ENCODE measurements at places on chromosomes 11 and 22.

DNA sequence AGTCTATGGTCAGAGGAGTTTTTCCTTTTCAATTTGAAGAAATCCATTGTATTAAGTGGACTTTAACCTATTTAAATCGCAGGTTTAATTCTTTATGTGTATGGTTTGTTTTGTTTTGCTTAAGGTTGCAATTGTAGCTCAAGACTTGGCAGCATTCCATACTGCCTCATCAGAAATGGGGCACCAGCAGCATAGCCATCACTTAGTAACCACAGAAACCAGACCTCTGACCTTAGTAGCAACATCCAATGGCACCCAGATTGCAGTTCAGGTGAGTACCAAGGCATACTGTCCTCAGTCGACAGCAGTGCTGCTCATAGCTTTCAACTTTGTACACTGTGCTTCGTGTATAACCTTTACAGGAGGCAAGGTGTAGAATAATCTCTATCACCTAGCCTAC lies 48.4 kb upstream of the WEE1 start:
- DNase-seq, result no peak

- no peak for DNase-seq
Observed at GRCh38 chr22:23053912-23054530, 16.3 kb upstream of the GNAZ start.

GRCh38 chr11:119832202-119832935 lies 103.4 kb upstream of the NECTIN1 start:
- DNase-seq, result no peak

DNA sequence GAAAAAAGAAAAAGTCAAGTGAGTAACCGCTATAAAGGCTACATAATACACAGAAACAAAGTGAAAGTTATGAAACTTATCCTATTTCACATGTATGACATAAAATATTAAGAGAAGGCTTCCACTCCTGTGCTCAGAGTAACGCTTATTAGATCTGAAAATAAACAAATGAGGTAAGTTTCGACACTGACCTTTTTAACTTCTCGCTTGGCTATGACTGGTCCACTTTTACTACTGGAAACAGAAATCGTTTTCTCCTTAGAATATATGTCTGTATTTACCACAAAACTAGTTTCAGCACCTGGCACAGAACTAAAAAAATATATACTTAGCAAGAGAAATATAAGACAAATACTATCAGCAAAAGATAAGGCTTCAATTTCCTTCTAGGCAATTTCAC lies 16.4 kb downstream of the FNBP4 start:
- DNase-seq, result no peak

DNA sequence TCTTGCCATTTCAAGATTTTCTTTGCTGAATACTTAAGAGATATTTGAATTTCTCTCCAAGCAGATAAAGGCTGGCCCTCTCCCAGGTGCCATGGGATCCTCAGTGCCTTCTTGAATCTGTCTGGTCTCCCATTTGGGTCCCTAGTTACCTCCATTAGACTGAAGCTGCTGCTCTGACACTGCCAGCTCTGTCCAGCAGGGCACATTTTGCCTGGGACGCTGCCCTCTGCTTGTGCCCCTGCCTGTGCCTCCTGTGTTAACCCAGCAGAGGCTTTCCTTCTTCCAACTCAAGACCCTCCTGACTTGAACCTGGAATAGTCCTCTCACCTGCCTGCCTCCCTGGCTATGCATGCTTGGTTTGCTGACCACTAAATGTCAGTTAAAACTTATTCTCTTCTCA lies 406.3 kb downstream of the BUD13 start:
- DNase-seq, result no peak
